NCI-H2029 treated with DMSO at 0.1 percent for 48 hours (cell line): ENCODE measurements at places on chromosomes 1 and 21.

DNA sequence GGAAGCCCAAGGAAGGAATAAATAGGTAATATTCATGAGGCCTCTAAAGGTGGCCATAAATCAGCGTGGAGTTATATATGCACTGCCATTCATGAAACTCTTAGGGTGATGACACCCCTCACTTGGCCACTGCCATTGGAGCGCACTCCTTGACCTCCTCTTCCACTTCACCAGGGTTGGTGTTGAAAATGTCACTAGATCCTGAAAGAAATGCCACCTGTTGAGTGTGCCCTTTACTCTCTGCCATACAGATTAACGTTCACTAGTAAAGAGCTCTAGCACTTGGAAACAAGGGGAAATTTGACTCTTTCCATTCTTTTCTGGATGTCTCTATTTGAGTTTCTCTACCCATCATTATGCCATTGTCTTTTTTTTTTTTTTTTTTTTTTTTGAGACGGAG, 83.5 kb upstream of the GREM2 start:
- DNase-seq, result no peak

- DNase-seq, result no peak
These were observed 14.2 kb downstream of the ALX3 start for GRCh38 chr1:110056285-110056683.

- DNase-seq, result no peak
These were observed 62.1 kb downstream of the PLPPR4 start for GRCh38 chr1:99326215-99326949.

GRCh38 chr1:111565968-111566367, 53.6 kb upstream of the RAP1A start:
- no peak for DNase-seq

DNA sequence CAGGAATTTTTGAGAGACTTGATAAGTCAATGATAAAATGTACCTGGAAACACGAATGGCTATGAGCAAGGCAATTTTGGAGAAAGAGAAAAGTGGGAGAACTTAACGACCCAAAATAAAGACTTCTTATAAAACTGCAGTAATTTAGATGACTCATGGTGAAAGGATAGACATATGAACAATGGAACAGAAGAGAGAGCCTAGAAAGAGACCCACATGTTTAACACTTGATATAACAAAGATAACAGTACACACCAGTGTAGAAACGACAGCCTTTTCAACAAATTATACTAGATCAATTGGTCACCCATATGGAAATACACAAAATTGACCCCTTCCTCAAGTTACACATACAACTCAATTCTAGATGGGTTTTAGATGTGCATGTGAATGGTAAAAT, 117.5 kb upstream of the GALNT2 start:
- no peak for DNase-seq

DNA sequence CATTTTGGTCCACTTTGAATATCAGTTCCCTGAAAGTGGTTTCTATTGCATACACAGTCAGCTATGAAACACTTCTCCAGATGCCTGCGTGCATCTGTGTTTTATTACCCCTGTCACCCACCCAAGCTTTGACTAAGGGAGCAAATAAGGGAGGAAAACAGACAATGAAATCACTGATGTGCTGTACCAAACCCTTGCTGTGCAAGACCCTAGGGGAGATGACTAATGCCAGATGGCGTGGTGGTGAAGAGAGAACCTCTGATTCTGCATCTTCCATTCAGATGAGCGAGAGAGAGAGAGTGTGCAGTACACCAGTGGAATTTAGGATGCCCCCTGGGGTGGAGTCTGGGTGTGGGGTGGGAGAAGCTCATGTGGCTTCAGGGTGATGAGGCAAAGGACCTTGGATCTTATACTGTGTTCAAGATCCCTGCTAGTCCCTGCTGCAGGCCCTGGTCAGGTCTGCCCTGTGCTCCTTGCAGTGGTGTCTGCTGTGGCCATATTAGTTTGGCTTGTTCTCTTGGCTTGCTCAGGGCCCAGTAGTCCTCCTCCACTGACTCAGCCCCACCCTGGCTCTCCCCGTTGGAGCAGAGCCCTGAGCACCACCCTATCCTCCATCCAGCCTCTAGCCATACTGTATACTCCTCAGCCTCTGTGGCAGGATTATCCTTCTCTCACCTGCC, 18.5 kb downstream of the CLCA1 start:
- DNase-seq, result no peak

DNA sequence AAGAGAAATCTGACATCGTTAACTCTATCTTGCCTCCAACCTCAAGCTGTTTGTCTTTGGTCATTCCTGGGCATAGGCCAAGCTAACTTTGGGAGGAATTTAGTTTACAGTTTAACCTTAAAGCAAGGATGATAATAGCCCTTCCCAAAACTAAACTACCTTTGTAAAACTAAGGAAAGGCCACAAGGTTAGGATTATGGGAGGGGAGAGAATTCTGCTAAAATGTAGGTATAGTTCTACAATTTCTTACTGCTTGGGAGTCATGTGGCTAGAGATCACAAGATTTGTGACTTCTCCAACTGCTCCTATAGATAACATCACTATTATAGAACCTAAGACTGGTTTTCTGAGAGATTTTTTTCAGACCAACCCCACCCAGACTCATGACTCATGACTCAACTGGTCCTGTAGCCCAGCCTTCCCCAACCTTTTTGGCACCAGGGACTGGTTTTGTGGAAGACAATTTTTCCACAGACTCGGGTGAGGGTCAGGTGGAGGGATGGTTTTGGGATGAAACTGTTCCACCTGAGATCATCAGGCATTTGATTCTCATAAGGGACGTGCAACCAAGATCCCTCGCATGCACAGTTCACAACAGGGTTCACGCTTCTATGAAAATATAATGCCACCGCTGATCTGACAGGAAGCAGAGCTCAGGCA, 70.7 kb upstream of the MUTYH start:
- no peak for DNase-seq

DNA sequence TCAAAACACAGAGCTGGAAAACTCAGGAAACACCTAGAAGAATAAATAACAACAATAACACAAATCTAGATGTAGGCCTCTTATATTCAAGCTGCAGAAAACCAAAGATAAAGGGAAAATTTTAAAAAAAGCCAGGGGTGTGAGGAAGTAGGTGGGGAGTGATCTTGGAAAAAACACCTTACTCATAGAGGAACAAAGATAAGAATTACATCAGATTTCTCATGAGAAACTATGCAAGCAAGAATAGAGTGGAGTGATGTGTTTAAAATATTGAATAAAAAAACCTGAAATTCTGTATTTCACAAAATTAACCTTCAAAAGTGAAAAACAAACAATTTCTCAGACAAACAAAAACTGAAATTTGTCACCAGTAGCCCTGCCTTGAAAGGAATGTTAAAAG, 265.5 kb upstream of the RGS18 start:
- no peak for DNase-seq

DNA sequence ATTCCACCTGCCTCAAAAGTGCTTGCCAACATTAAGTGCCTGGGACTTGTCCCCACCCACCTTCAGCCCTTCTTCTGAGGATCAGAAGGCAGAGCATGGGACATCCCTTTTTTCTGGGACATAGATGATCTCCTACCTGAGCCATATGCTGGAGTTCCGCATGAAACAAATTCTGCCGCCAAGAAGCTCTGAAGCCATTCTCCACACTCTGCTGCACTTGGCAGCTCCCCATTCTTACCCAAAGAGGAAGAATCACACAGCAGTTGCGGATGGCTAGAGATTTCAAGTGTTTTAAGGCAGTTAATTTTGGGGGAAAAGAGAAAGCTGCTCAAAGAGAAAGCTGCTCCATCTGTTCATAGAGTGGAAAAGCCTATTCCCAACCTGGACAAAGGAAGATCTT, 197.3 kb upstream of the COA6 start:
- no peak for DNase-seq

DNA sequence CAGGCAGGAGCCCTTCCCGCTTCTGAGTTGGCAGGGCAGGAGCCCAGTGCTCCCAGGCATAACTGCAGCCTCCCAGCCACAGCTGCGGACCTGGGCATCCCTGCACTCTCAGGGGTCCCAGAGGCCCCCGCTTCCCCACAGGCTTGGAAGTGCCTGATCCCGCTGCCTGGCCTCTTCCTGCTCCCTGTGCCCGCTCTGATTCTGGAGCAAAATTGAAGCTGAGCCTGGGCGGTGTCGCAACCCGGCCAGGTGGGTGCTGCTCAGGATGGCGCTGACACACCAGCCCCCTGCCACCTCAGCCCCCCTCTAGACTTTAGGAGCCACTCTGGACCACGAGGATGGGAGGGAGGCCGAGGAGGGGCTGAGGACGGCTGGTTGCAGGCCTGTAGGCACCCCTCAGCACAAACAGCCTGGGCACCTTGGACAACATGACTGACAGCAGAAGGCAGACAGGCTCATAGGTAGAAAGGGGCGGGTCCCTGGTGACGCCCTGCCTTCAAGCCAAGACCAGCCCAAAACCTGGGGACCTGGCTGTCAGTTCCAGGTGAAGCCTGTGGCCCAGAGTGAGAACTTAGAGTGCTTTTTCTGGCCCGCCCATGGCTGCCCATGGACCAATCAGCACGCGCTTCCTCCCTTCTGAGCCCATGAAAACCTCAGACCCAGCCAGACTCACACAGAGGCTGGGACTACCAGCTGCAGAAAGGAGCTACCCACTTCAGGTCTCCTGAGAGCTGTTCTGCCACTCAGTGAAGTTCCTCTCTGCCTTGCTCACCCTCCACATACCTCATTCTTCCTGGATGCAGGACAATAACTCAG, 7.2 kb downstream of the HLCS start:
- no peak for DNase-seq

DNA sequence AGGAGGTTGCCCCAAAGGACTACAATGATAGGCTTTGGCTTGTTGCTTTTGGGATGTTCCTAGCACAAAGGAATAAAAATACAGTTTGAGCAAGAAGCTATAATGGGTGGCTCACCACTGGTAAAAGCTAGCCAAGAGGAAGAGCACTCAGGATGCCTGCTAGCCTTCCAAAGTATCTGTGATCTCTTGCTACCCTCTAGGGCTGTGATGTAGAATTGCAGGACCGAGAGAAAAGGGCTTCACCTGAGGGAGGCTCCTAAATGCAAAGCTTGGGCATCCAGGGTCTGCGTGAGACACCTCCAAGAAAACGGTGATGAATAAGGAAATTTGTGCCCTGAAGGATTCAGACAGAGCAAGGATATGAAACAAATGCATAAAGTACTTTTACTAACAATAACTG, 17.7 kb downstream of the IVL start:
- no peak for DNase-seq

DNA sequence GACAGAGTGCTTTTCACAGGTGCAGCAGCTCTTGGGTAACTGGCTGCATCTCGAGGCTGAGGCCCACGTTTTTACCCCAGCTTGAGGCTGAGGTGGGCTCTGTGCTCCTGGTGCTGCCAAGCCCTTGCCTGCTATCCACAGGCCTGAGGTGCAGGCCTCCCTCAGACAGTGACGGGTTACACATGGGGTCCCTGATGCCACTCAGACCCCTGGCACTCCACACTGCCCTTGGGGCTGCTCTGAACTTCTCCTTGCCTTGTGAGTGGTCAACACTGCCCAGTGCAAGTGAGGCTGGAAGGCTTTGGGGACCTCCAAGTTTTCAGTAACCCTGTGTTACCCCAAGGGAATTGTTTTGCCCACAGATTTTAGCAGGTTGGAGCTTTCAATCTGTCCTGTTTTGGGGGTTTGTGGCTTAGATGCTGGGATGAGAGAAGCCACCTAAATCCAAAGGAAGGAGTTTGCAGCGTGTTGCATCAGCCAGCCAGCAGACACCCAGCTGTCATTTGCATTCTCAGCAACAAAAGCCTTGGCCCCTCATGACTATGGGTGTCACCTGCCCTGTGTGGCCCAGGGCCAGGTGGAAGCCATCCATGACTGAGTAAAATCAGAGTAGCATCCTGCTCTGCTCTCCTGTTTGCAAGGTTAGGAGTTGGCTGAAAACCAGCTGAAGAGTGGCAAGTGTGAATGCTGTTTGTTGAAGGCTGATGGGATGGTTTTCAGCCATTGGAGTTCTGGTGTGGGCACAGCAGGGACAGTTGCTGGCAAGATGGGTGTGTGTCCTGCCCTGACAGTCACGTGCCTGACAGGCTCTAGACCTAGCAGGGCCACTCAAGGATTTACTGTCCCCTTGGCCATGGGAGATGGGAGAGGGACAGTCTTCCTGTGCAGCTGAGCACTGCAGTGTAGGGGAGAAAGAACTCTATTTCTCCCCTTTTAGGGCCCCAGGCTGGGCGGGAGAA, 3.2 kb downstream of the RNF187 start:
- DNase-seq, result peak; percentile 82

DNA sequence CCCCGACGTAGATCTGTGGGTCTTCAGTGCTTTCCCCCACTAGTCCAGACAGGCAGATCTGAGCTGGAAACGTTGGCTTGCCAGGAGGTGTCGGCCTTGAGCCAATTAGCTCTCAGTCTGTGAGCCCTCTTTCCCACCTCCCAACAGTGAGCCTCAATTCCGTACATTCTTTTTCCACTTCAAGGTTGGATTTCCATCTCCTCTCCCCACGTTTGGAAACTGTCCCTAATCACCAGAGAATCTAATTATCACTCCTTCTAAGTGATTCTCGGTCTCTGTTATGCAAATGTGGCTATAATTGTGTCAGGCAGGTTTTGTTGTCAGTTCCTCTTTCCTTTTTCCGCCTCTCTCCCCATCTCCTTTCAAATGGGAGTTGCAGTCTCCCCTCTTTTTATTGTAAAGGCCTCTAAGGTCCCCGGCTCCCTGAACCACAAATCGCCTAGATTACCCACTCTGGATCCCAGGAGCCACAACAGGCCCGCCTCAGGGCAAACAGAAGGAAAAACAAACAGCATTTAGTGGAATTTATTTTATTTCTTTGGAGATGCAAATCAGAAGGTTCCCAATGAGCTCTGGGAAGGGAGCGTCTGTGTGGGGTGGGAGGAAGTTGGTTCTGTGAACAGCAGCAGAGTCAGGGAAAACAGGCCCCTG, 29.4 kb upstream of the LRRN2 start:
- no peak for DNase-seq

DNA sequence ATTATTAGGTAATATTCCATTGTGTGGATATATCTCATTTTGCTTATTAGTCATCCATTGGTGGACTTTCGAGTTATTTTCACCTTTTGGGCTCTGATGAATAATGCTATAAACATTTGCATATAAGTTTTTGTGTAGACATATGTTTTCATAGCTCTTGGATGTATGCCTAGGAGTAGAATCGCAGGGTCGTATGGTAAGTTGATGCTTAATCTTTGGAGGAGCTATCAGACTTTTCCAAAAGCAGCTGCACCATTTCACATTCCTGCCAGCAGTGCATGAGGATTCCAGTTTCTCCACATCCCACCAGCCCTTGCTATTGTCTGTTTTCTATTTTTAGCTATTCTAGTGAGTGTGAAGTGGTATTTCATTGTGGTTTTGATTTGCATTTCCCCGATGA, 120.3 kb upstream of the TMEM51 start:
- DNase-seq, result no peak

- DNase-seq, result no peak
These were observed 81.8 kb upstream of the SLC44A3 start for GRCh38 chr1:94738371-94738770.

- DNase-seq, result no peak
These were observed 1.3 kb downstream of the AGRN start for GRCh38 chr1:1021010-1021919.

- DNase-seq, result no peak
These were observed 46.4 kb upstream of the SLC22A15 start for GRCh38 chr1:115929881-115930280.
